ENCODE measurements at places on chromosomes 12 and 14. TPM values are rescaled to one million over a fixed set of nuclear protein-coding genes. Genes with fewer than 3 reads are reported as not detected.

GRCh38 chr14:85528897-85529631, 880 bp upstream of the FLRT2 start:
- peak; percentile 45 for DNase-seq

DNA sequence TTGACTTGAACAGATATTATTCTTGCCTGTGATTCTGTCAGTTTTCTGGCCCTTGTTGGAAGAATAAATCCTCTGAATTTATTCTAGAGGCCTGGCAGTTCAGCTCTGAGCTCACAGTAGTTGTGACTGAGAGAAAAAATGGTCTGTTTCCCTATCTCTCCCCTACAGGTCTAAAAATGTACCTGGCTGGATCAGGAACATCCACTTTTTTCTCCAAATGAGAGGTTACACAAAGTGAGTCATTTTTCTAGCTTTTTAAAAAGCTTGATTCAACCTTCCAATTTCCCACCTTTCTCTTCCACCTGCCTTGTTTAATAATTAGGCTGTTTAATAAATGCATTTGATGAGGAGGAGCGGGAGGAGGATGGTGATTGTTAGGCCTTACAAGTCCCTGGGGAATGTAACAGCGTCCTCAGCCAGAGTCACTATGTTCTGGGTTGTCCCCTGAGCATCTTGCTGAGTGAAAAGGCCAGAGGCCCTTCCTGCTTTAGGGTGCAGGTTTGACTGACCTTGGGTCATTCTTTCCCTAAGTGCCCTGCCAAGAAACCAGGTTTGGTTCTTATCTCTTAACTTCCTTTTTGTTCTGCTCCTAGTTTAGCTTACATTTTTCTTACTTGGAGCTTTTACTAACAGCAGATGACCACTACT, 91.7 kb upstream of the FUT8 start:
- DNase-seq: no peak

DNA sequence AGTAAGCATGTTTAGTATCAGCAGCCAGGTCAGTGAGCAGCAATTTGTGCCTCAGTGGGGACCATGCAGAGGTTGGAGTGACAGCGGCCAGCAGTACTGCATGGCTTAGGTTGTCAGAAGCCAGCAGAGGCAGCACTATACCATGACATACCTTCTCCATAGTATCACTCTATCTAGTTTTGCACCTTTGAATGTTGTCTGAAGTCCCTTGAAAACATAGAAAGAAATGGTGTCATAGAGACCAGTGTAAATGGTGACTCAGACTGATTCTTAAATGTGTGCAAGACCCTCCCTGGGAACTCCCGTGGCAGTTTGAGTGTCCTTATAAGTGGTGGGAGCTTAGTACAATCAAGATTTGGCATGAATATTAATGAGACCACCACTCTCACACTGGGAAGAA, 124.4 kb downstream of the SLC38A1 start:
- no peak for DNase-seq

GRCh38 chr12:24681570-24681969, 267.3 kb downstream of the BCAT1 start:
- no peak for DNase-seq

GRCh38 chr12:43309959-43310358, 242.0 kb downstream of the ADAMTS20 start:
- DNase-seq: no peak

DNA sequence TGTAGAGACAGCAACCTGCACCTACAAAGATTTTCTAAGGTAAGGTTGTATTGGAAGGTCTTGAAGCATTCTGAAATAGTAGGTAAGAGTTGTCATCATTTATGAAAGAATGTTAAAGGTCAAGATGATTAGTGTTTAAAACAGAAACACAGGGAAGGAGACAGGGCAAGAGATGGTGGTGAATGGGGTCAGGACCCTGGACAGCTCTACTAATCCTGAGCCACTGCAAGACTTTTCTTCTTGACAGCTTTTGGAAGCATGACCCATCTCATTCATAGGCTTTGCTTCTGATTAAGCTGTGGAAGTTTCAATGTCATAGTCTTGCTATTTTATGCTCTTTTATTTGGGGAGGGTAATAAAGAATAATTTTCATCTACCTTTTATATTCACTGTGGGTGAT, 75.5 kb upstream of the CAND1 start:
- DNase-seq: peak; percentile 18

Gene KERA
- not detected for total RNA-seq

Gene CD163L1
- total RNA-seq: 47.1 TPM

Gene BATF
- total RNA-seq: not detected

Gene REM2
- total RNA-seq: not detected

Gene LTB4R2
- total RNA-seq: 0.33 TPM

Gene KCNC2
- total RNA-seq: not detected

Gene FITM1
- total RNA-seq: not detected
